ENCODE measurements at places on chromosomes 5 and 9. TPM values are rescaled to one million over a fixed set of nuclear protein-coding genes. Genes with fewer than 3 reads are reported as not detected.

GRCh38 chr9:96758845-96759673 lies 18.8 kb downstream of the ZNF510 start:
- DNase-seq = no peak

- no peak for DNase-seq
Measured at GRCh38 chr5:74281166-74281565, 359.4 kb downstream of the ENC1 start.

Gene GALNT12
- total RNA-seq = 2.5 TPM

GRCh38 chr9:124045076-124045829 lies 33.7 kb downstream of the LHX2 start:
- DNase-seq = peak; percentile 22

Gene IL31RA
- 0.90 TPM for total RNA-seq

DNA sequence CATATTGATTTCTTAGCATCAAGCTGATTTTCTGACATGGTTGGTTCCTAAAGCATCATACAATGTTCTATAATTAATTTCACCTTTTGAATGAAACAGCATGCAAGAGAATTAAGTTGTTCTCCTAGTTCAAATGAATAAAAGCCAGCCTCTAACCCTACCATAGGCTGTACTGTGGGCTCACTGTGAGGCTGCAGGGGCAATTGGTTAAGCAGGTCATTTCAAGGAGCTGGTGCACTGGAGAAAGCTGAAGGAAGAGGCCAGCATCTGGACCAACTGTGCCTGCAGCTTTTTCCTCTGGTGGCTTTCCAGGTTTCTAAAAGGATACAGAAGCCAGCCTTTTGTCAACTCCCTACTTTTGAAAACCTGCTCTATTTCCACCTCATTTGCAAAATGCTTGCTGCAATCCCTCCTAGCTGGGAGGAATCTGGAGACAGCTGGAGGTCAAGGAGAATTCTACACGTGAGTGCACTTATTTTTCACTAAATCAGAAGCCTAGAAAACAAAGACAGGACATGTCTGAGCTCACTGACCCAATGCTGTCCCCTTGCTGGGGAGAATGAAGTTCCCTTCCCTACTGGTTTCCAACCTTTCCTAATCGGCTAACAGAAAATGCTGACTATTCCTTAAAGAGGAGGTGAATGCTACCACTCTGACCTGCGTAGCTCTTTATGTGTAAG lies 158.9 kb downstream of the APBA1 start:
- no peak for DNase-seq

DNA sequence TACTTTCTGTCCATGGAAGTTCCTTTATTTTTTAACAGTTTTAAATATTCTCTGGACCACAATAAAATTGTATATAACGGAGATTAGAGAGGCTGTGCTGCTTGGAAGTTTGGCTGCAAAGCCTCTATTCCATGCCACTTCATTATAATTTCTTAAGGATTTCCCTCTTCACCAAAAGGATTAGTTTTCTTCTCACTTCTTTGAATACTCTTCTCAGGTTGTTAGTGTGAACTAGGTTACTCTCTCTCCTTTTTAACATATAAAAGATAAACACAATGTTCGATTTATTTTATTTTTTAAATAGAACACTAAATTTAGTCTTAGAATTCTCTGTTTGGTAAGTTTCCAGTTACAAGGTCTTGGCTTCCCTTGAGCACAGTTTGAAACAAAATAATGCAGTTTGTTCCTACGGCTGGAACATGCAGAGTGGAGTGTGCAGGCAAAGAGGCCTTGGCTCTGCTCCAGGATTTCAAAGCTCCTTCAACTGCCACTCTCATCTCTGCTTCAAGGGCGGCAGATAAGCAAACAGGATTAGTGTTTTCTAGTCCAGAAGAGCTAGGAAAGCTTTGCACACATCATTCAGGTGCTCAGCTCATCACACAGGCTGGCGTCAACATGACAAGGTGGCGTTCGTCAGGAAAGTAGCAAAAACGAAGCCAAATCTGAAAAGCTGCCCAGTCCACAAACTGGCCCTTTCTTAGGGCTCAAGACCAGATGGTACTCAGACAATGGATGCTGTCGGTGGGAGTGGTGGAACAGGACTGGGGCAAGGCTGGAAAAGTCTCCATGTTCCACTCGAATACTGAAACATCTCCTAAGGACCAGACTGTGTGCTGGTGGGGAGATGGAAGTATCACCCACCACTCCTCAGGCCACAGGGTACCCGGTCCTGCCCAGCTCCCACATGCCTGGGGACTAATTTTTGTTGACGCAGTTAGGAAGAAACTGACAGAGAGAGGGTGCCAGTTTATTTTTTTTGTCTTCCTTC lies 286.6 kb downstream of the CRB2 start:
- DNase-seq = peak; percentile 18

DNA sequence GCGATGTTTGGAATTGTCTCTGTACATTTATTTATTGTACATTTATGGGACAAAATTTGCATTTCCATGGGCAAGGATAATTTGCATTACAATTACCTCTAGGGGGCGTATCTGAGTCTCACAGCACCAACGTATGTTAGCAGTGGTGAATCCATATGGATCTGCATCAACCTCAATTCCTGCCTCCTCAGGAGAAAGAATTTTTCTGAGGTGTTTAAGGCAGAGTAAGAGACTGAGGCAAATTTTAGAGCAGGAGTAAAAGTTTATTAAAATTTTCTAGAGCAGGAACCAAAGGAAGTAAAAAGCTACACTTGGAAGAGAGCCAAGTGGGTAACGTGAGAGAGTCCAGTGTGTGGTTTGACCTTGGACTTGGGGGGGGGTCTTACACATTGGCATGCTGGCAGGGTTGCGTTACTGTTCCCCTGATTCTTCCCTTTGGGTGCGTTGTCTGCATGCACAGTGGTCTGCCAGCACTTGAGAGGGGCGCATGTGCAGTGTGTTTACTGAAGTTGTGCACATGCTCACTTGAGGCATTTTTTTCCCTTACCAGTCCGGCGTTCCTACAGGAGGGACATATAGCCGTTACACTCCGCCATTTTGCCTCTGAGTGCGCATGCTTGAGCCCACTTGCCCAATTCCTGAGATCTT lies 21.0 kb upstream of the RAB14 start:
- peak; percentile 61 for DNase-seq

DNA sequence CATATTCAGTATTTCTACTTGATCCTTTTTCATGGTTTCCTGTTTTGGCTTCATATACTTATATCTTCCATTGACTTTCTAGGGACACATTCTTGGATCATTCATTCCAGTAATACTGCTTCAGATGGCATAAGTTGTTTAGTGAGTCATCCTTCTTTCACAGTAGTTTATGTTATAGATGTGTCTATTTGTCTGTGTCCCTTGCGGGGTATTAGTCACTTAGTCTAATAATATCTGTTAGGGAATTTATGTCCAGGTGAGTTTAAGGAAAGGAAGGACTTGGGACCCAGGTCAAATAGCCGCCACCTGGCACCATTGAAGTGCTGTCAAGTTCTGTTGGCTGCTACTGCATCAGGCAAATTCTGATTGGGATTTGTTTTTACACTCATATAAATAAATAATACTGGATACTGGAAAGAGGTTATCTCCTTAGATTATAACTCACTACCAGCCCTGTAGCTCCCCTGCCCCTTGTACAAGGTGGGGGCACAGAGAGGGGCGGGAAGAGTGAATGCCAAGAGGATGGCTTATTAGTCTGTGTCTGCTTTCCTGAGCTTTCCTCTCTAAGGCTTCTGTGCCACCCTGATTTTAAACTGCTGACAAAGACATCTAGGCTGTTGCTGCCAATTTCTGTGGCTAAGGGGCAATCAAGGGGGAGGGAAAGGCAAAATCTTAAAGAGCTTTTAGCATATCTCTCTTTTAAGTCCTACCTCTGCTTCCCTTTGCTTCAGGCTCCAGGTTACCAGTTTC lies 64.9 kb downstream of the CDC42SE2 start:
- peak; percentile 77 for DNase-seq

- no peak for DNase-seq
Measured at GRCh38 chr5:130115686-130116085, 211.4 kb downstream of the CHSY3 start.

DNA sequence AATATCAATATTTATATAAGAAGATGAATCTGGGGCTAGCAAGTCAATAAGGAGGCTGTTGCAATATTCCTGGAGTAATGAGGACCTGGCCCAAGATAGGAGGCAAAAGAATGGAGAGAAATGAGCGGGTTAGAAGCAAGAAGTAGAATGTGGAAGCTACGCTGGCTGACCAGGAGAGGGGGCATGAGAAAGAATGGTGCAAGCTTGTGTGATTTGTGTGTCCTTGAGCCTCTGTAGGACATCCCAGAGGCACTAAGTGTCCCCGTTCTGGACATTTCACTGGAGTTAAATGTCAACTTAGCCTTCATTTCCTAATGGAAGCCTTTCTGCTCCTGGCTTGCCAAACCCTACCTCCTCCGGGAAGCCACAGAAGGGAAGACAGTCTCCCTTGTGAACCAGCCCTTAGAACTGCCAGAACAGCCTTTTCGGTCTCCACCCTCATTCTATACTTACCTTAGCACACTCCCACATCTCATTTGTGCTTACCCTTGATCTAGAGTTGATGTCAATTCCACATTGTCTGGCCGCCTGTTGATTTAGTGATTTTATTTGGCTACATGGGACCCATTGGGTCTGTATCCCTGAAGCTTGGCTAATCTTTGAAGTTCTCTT lies 6.7 kb upstream of the PDE6A start:
- no peak for DNase-seq

DNA sequence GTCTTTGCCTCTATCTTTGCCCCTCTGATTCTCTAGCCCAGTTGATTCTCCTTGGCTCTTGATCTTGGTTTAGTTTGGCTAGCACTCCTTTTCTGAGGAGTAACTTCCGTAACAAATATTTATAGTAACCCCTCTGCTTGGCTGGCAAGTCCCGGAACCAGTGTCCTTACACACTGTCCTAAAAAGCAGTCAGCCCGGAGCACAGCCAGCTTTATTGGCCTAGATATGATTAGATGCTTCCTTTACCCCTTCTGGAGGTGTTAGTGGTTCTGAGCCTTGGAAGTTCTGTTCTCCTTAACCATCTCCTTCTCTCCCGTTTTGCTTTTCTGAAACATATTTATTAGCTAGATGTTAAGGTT lies 17.0 kb upstream of the MSMP start:
- DNase-seq = no peak

DNA sequence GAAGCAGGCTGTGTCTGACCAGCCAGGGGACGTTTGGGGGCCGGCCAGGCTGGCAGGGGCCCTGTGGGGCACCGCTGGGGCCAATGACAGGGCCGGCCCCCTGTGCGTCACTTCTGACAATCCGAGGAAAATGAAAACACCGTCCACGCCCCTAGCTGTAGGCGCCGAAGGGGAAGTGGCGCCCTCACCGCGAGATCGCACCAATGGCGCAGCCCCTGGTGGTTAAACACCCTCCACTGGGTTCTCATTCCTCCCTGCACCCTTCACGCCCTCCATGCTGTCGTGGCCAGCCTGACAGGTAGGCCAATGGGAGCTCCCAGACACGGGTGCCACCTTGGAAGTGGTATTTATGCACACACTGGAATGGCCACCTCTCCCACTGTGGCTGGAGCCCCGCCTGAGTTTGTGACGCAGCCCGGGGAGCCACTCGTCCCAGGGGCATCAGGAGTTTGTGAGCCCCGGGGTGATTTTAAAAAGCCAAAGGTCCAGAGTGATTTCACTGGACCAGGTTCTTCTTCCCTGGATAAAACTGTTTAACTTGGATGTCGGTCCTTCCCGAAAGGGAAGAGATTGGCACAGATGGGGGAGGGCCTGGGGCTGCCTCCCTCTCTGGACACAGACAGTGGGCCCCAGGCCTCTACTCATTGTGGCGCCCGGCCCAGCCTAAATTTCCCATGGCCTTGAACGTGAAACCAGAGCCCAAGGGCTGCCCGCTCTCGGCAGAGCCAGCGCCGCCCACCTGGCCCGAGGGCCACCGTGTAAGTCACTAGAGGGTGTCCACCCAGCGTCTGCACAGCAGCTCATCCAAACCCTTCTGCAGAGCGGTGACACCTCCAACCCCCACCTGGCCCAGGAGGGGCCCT lies 49.7 kb downstream of the NKD2 start:
- DNase-seq = no peak

Measured in IMR-90 (cell line).